ENCODE measurements at places on chromosomes 4 and X.

DNA sequence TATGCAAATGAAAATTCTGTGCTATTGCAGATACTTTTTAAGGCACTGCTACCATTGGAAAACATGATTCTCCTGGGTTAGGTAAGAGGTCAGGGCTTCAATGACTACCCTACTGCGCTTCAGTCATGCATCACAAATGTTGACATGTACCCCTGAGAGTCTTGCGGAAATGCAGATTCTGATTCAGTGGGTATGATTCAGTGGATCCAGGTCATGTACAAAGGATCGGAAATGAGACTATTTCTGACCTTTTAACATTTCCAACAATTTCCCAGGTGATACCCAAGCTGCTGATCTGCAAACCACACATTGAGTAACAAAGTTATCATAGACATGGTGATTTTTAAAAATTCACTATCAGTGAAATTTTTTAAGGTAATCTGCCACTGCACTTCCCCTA lies 62.6 kb downstream of the DDX53 start:
- no peak for DNase-seq

GRCh38 chr4:83917572-83917971 lies 381.7 kb downstream of the GPAT3 start:
- DNase-seq = no peak

- no peak for DNase-seq
Measured at GRCh38 chrX:94107981-94108380, 434.0 kb downstream of the FAM133A start.

DNA sequence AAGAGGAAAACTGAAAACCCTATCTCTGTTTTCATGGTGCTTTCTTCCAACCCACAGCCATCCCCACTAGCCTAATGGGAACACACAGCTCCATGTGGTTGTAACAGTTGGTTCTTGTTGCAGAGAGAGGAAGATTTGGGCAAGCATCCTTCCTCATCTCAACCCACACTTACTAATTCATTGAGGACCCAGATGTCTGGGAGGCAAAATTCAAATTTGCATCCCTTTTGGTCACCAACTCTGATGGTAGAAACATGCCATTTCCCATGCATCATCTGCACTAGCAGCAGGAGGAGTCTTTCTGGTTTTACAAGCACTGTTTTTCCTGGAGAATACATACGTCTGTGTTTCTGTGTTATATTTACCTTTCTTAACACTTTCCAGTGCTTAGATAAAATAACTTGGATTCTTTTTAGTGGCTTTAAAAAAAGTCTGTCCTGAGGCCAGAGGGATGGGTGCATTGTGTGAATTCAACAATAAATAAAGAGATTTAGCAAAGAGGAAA lies 301.0 kb downstream of the KCTD8 start:
- no peak for DNase-seq

DNA sequence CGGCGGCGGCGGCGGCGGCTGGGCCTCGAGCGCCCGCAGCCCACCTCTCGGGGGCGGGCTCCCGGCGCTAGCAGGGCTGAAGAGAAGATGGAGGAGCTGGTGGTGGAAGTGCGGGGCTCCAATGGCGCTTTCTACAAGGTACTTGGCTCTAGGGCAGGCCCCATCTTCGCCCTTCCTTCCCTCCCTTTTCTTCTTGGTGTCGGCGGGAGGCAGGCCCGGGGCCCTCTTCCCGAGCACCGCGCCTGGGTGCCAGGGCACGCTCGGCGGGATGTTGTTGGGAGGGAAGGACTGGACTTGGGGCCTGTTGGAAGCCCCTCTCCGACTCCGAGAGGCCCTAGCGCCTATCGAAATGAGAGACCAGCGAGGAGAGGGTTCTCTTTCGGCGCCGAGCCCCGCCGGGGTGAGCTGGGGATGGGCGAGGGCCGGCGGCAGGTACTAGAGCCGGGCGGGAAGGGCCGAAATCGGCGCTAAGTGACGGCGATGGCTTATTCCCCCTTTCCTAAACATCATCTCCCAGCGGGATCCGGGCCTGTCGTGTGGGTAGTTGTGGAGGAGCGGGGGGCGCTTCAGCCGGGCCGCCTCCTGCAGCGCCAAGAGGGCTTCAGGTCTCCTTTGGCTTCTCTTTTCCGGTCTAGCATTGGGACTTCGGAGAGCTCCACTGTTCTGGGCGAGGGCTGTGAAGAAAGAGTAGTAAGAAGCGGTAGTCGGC lies 528 bp downstream of the FMR1 start:
- DNase-seq = no peak

GRCh38 chr4:2862528-2862927 lies 18.9 kb downstream of the ADD1 start:
- no peak for DNase-seq

DNA sequence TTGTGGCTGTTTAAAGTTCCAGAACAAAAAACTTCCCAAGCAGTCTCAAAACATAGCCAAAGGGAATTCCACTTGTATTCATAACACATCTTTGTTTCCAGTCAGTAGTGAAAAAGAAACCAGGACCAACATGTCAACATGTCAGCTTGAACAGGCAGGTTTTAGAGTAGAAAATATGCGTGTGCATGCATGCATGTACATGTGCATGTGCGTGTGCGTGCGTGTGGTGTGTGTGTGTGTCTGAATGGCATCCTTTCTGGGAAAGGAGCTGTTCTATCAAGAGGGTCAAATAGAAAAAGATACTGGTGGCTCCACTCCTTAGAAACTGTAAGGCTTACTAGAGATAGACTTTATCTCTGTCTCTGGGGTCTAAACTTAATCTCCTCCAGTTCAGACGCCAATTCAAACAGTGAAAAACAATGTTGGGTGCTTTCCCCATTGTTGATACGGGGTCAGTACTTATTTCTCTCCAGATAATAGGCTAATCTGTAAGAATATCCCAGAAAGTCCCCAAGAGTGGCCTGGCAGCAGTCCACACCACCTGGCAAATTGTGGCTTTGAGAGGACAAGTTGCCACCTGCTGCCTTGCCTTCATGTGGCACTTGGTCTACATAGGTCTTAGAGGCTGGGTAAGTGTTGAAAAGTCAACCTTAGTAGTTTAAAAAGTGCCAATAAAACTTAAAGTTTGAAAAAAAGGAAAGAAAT lies 110.4 kb downstream of the SCD5 start:
- DNase-seq = no peak

DNA sequence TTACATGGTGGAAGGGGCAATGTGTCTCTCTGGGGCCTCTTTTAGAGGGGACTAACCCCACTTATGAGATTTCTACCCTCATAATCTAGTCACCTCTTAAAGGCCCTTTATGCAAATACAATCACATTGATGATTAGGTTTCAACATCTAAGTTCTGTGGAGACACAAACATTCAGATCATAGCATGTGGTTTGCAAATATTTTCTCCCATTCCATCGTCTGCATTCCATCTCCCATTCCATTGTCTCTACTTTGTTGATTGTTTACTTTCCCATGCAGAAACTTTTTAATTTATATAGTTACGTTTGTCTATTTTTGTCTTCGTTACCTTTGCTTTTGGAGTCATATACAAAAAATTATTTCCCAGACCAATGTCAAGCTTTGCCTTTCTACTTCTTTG lies 927.5 kb upstream of the INTU start:
- no peak for DNase-seq

- DNase-seq = no peak
Measured at GRCh38 chr4:105155426-105155825, 8.8 kb downstream of the TET2 start.

GRCh38 chr4:42237010-42237409 lies 84.6 kb upstream of the BEND4 start:
- no peak for DNase-seq

GRCh38 chrX:102580891-102581290 lies 18.4 kb upstream of the ARMCX5 start:
- DNase-seq = peak; percentile 46

GRCh38 chrX:137195991-137196390 lies 162.2 kb upstream of the GPR101 start:
- DNase-seq = no peak

- DNase-seq = no peak
Measured at GRCh38 chr4:48129307-48130014, 4.6 kb downstream of the TXK start.

DNA sequence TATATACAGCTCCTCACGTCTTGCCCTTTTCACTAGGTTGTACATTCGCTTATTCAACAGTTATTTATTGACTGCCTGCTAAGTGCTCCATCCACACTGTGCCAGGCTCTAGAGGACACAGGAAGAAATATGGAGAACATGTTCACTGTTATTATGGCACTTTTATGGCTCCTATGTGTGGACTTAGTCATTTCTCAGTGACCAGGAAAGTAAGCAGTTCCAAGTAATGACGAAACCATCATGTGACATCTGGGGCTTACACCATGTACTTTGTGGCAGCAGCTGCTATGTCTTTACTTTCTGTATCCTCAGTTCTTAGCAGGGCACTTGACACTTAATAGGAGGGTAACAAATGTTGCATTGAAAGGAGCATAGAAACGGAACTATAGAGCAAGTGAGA lies 278.0 kb downstream of the ANK2 start:
- DNase-seq = no peak

DNA sequence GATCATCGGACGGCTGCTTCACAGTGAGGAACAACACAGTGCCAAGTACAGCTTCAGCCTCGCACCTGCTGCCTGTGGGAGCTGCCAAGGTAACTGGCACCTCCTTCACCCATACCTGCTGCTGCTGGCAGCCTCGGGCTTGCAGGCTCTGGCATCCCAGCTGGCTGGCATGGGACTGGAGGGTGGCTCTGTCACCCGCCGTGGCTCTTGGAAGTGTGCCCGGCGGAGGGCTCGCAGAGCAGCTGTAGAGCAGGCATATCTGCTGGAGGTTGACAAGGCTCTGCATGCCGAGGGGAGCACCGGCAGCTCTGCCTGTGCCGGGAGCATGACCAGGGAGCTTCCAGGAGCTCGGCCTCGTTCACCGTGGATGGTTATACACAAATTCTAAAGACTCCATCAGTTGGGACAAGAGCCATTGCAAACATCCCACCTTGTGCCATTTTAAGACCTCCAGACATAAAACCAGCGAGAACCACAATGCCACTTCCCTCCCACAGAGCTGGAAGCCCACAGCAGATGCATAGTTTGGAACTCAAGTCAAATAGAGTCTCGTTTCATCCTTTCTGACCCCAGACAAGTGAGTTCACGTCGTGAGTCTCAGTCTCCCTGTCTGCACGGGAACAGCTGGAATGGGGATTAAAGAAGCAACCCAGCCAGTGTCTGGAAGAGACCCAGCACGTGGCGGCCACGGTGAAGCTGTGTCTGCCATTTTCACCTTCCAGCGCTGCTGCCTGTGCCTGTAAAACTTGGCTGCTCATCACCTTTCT lies 84.3 kb upstream of the PSAPL1 start:
- DNase-seq = no peak

DNA sequence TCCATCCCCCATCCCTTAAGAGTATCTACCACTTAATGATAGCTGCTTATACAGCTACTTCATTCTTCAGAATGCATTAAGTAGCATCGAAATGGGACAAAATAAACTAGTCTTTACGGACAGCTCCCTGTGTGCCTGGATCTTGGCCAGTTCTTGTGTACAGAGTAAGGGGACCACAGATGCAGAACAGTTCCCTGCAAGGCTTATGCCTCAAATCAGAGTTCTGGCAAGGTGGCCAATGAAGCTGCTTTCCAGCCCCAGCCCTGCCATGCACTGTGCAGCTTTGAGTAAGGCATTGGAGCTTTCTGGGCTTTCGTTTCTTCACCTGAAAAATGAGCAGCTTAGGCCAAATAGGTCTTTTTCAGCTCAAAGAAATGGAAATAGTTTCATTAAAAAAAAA lies 14.2 kb downstream of the CLNK start:
- DNase-seq = no peak

DNA sequence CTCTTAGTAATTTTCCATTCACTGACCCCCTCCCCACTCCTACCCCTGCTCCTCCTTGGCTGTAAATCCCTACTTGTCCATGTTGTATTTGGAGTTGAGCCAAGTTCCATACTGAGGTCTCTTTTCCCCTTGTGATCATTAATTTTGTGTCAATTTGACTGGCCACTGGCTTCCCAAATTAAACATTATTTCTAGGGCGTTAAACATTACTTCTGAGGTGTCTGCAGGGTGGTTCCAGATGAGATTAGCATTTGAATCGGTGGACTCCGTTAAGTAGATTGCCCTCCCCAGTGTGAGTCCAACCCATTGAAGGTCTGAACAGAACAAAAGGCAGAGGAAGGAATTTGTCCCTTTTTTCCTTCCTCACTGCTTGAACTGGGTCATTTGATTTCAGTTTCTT lies 25.7 kb downstream of the SLC39A8 start:
- DNase-seq = no peak

GRCh38 chrX:115392871-115393270 lies 103.4 kb downstream of the LUZP4 start:
- DNase-seq = no peak

GRCh38 chr4:126465341-126465740 lies 1150.6 kb downstream of the FAT4 start:
- DNase-seq = no peak

- DNase-seq = peak; percentile 98
Measured at GRCh38 chr4:82373816-82374625, at the start of gene HNRNPD. TSS of gene HNRNPD (minus strand) at chr4:82373991. CDS start at chr4:82373678, 313 bp downstream.

GRCh38 chr4:157075811-157076577 lies at the start of gene GLRB:
TSS of gene GLRB (plus strand) at chr4:157076150. CDS start at chr4:157078025, 1,875 bp downstream.
- DNase-seq = no peak

DNA sequence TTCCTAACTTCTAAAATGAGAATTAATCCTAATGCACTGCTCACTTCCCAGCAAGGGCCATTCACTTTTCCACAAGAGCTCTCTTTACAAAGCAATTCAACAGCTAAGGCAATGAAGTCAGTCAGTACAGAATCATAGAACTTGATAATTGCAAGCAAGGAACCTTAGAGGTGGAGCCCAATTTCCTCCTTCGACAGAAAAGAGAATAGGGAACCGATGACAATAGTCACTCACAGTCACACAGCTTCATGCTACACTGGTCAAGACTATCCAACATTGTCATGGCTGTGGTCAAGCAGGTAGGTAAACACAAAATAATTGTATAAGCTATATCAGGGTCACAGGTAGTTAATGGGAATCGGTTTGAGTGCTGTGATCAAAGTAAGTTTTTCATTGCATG lies 90.0 kb downstream of the ELOVL6 start:
- DNase-seq = no peak

GRCh38 chr4:182825786-182826185 lies 91.4 kb downstream of the DCTD start:
- DNase-seq = no peak

DNA sequence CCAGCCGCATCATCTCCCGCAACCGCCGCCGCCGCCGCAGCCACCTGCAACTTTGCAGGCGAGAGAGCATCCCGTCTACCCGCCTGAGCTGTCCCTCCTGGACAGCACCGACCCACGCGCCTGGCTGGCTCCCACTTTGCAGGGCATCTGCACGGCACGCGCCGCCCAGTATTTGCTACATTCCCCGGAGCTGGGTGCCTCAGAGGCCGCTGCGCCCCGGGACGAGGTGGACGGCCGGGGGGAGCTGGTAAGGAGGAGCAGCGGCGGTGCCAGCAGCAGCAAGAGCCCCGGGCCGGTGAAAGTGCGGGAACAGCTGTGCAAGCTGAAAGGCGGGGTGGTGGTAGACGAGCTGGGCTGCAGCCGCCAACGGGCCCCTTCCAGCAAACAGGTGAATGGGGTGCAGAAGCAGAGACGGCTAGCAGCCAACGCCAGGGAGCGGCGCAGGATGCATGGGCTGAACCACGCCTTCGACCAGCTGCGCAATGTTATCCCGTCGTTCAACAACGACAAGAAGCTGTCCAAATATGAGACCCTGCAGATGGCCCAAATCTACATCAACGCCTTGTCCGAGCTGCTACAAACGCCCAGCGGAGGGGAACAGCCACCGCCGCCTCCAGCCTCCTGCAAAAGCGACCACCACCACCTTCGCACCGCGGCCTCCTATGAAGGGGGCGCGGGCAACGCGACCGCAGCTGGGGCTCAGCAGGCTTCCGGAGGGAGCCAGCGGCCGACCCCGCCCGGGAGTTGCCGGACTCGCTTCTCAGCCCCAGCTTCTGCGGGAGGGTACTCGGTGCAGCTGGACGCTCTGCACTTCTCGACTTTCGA lies 654 bp downstream of the ATOH1 start:
- no peak for DNase-seq

GRCh38 chrX:122817321-122817955 lies 366.6 kb upstream of the GRIA3 start:
- peak; percentile 26 for DNase-seq
